ENCODE measurements at places on chromosomes 16 and 17. TPM values are rescaled to one million over a fixed set of nuclear protein-coding genes. Genes with fewer than 3 reads are reported as not detected.
A peak's percentile ranks its signal among the peaks of the same experiment; 100 is the strongest.

MAPT gene
- total RNA-seq: 1.3 TPM

ABCA6 gene
- not detected for total RNA-seq

MYH1 gene
- total RNA-seq: not detected

KRTAP4-1 gene
- not detected for total RNA-seq

DNA sequence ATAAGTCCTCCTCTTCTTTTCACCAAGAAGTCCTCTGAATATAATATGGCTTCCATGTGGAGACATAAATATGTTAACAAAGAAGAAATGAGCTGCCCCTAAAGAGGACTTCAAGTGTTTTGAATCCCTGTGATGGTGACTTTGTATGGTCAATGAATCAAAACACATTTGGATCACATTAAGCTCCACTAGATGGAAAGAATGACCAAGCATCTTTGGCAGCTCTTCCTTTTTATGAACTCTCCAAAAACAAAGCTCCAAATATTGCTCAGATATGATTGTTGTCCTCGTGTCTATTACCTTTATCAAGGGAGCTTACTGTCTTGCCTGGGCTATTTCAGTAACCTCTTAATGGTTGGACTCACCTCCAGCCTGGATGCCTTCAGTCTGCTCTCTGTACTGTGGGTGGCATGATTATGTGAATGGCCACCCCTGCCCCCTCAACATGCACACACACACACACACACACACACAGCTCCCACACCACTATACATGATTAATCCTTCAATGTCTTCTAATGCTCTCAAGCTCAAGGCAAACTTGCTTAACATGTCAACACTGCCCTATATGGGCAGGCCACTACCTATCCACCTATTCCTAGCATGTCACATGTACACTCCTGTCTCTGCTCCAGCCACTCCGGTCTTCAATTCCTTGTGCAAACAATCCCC lies 346.6 kb upstream of the SALL1 start:
- no peaks in the 10 kb centered on the region for H3K27me3 ChIP-seq
- no peak for DNase-seq
- H3K4me1 ChIP-seq: no peaks in the 10 kb centered on the region
- H3K4me3 ChIP-seq: no peak overlapping the region
- H3K27ac ChIP-seq: no peak overlapping the region

- H3K4me1 ChIP-seq: peaks cover 7% of the 10 kb centered on the region
- H3K27ac ChIP-seq: no peak overlapping the region
- H3K27me3 ChIP-seq: no peaks in the 10 kb centered on the region
- no peak overlapping the region for H3K4me3 ChIP-seq
Measured at GRCh38 chr17:72693151-72693878, 399.2 kb downstream of the SLC39A11 start.

GRCh38 chr17:29510953-29511352 lies 55.9 kb downstream of the ABHD15 start:
- H3K36me3 ChIP-seq: peaks cover 42% of the 10 kb centered on the region
- H3K4me1 ChIP-seq: no peaks in the 10 kb centered on the region
- DNase-seq: no peak
- H3K27ac ChIP-seq: no peak overlapping the region
- no peaks in the 10 kb centered on the region for H3K27me3 ChIP-seq

DNA sequence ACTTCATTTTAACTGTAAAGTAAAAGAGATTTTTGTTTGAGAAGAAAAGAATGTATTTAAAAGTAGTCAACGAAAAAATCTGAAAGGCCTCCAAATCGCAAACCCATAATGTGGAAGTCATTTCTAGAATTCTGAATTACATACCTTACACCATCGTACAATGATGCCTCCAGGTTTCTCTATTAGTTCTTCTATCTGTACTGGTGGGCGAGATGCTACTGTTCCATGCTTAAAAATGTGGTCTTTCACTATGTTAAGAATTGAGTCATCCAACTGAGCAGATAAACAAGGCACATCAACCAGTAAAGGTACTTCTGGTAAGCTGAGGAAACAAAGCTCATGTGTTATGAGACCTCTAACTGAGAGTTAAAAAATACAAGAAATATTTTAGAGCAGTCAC lies 28.5 kb downstream of the CRLF3 start:
- H3K4me1 ChIP-seq: peaks cover 14% of the 10 kb centered on the region
- H3K36me3 ChIP-seq: peaks cover 72% of the 10 kb centered on the region
- peak overlapping the region; percentile 82 for H3K27ac ChIP-seq
- DNase-seq: no peak
- no peak overlapping the region for H3K4me3 ChIP-seq

DNA sequence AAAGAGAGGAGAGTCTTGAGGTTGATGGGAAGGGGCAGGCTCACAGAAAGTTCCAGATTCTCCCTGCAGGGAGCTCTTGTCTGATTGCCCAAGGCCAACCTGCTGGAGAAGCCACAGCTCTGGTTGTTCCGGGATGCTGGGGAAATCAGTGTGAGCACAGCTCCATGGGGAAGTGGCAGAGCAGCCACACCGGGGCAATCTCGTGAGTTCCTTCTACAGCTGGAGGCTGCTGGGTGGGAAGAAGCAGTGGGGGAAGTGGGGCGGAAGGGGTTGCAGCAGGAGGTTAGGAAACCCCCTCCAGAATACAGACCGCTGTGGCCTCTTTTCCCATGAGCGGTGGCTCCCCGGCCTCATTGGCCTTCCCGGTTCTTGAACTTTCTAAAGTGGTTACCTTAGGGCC lies 34.0 kb downstream of the KIAA0513 start:
- H3K27me3 ChIP-seq: peaks cover 10% of the 10 kb centered on the region
- no peak overlapping the region for H3K4me3 ChIP-seq
- H3K27ac ChIP-seq: no peak overlapping the region
- peaks cover 23% of the 10 kb centered on the region for H3K36me3 ChIP-seq

GRCh38 chr17:43655693-43656255 lies 5.9 kb downstream of the MEOX1 start:
- peaks cover 5% of the 10 kb centered on the region for H3K36me3 ChIP-seq
- H3K27ac ChIP-seq: peak overlapping the region; percentile 47
- H3K4me1 ChIP-seq: peaks cover 37% of the 10 kb centered on the region
- DNase-seq: no peak
- H3K4me3 ChIP-seq: peak overlapping the region; percentile 6
- peaks cover 1% of the 10 kb centered on the region for H3K27me3 ChIP-seq

- H3K4me3 ChIP-seq: no peak overlapping the region
- H3K27me3 ChIP-seq: no peaks in the 10 kb centered on the region
- peaks cover 9% of the 10 kb centered on the region for H3K4me1 ChIP-seq
- DNase-seq: no peak
- peaks cover 7% of the 10 kb centered on the region for H3K36me3 ChIP-seq
- H3K27ac ChIP-seq: no peak overlapping the region
Measured at GRCh38 chr16:47392081-47392480, 68.8 kb downstream of the ITFG1 start.

DNA sequence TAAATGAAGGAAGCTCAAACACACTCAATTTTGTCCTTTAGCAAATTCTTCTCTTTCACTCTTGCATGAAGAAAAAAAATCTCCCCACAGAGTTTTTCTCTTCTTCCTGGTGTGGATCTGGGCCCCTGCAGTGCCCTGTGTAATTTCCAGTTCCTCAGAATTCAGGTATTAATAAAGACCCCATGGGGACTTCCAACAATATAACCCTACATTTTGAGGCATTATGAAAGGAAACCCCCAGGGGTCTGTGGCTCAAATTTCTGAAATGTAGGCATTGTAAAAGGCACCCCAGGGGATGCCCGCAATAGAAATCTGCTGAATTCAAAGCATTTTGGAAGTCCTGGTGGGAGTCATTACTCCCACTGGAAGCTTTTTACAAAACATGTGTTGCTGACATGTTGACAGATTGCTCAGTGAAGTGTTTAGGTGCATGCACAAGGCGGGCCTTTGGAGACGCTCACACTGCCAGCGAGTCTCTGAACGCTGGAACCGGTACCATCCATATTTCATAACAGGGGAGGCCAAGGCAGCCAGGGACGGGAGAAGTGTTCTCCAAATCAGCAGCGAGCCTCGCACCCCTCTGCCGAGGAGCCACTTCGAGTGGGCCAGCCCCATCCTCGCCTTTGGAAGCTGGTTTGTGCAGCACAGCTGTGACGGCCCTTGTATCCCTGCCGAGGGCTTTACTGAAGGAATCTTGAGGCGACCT lies 154.0 kb downstream of the ZNF423 start:
- no peaks in the 10 kb centered on the region for H3K36me3 ChIP-seq
- no peak overlapping the region for H3K4me3 ChIP-seq
- H3K27me3 ChIP-seq: peaks cover 18% of the 10 kb centered on the region
- no peak for DNase-seq
- no peak overlapping the region for H3K27ac ChIP-seq

GRCh38 chr16:138049-138417 lies 440 bp downstream of the NPRL3 start:
- DNase-seq: peak; percentile 12
- peak overlapping the region; percentile 71 for H3K27ac ChIP-seq
- peaks cover 9% of the 10 kb centered on the region for H3K36me3 ChIP-seq
- no peaks in the 10 kb centered on the region for H3K27me3 ChIP-seq
- peaks cover 11% of the 10 kb centered on the region for H3K4me1 ChIP-seq

DNA sequence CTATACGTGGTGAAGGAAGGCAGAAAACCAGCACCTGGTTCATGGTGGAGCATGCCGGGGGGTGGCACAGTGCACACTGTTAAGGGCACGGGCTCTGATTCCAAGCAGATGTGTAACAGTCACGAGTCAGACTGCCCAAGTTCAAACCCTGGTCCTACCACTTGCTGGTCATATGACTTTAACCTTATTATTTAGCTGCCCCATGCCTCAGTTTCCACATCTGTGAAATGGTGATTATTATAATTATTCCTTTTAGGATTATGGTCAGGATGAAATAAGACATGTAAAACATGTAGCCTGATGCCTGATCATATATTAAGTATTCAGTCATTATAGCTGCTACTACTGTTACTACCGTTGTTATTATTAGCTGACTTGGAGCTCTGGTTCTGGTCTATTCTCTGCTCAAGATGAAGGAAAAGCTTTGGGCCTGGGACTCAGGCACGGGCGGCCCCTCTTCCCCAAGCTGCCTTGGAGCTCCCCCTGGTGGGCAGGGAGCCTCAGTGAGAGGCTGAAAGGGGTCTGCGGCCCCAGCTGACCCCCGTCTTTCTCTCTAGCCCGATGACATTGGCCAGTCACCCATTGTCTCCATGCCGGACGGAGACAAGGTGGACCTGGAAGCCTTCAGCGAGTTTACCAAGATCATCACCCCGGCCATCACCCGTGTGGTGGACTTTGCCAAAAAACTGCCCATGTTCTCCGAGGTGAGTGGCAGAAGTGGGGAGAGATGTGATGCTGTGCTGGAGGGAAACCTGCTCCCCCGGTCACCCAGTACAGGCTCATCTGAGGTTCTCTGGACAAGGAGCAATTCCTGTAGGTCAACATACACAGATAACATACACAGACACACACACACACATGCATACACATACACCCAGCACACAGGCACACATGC lies 14.0 kb downstream of the NR1D1 start:
- DNase-seq: no peak
- no peaks in the 10 kb centered on the region for H3K4me1 ChIP-seq

DNA sequence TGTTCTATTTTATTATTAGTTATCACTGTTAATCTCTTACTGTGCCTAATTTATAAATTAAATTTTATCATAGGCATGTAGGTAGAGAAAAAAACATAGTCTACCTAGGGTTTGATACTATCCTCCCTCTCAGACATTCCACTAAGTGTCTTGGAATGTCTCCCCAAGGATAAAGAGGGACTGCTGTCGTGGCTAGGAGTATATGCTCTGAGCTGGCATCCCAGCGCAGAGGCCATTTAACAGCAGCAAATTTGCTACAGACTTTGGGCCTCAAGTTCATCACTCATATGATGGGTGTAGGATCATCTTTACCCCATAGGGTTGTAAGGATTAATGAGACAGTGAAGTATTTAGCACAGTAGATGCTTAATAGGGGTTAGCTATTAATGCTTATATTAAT lies 56.7 kb downstream of the ZFHX3 start:
- H3K4me1 ChIP-seq: no peaks in the 10 kb centered on the region
- H3K27ac ChIP-seq: no peak overlapping the region
- no peak overlapping the region for H3K4me3 ChIP-seq

DNA sequence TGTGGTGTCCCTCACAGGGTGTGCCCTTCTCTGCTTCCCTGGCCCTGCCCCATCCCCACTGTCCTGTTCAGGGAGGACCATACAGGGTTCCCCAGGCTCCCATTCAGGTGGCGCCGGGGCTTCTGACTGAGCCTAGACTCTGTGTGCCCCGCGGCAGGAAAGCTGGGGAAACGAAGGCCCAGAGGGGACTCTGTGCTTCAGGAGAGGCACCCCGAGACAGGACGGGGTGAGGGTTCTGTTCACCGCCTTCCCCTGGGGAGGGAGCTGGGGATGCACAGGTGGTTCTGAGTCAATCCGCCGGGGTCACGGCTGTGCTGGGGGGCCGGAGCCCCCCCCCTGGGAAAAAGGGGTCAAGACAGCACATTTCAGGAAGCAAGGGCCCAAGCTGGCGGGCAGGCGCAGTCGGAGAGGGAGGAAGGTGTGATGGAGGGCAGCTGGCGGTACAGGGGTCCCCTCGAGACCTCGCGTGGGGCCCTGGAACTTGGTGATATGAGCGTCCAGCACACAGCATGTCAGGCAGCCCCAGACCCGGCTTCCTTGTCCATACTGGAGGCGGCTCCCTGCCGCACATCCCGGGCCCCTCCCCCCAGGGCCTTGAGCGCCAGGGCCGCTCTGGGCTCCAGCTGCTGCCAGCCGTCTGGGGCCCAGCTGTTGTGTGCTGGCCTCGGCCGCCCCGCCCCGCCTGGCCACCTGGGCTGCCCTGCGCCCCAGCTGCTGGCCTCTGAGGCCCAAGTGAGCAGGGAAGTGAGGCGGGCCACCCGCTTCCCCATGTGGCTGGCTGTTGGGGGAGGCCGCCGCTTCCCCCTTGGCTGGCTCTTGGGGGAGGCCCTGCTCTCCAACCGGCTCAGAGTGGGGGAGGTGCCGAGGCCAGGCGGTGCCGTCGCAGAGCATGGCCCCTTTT lies 5.6 kb upstream of the NOTUM start:
- no peak overlapping the region for H3K27ac ChIP-seq
- H3K4me3 ChIP-seq: no peak overlapping the region
- peaks cover 3% of the 10 kb centered on the region for H3K4me1 ChIP-seq
- peaks cover 26% of the 10 kb centered on the region for H3K27me3 ChIP-seq
- DNase-seq: no peak
- no peaks in the 10 kb centered on the region for H3K36me3 ChIP-seq

GRCh38 chr17:48587276-48588073 lies 2.6 kb downstream of the HOXB3 start:
- H3K4me1 ChIP-seq: peaks cover 29% of the 10 kb centered on the region
- H3K27me3 ChIP-seq: peaks cover 76% of the 10 kb centered on the region
- no peak overlapping the region for H3K27ac ChIP-seq
- no peaks in the 10 kb centered on the region for H3K36me3 ChIP-seq
- no peak for DNase-seq

- H3K4me1 ChIP-seq: peaks cover 38% of the 10 kb centered on the region
- no peak overlapping the region for H3K27ac ChIP-seq
- no peak overlapping the region for H3K4me3 ChIP-seq
Measured at GRCh38 chr17:78175643-78175981, 7.2 kb downstream of the SYNGR2 start.

DNA sequence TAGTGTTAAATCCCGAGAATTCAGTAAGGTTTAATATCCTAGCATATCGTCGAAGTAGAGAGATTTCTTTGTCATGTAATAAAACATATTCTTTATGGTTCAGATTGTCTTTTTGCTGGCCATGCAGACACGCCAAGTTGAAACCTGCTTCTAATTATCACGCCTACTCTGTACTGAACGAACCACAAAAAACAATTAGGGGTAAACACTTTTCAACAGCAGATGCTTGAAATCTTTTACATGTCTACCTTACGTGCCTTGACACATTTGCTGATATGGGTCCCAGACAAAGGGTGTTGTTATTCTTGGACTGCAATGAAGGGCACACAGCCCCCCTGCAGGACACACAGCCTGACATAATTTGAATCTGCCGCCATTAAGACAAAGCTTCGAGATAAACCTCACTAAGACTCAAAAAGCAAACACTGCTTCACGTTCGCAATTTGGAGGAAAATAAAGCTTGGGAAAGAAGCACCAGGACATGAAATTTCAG lies 13.3 kb downstream of the WIPI1 start:
- H3K27me3 ChIP-seq: no peaks in the 10 kb centered on the region
- no peak overlapping the region for H3K4me3 ChIP-seq
- H3K36me3 ChIP-seq: peaks cover 31% of the 10 kb centered on the region
- H3K27ac ChIP-seq: no peak overlapping the region
- DNase-seq: no peak
